ENCODE measurements at places on chromosomes 5 and 9.

DNA sequence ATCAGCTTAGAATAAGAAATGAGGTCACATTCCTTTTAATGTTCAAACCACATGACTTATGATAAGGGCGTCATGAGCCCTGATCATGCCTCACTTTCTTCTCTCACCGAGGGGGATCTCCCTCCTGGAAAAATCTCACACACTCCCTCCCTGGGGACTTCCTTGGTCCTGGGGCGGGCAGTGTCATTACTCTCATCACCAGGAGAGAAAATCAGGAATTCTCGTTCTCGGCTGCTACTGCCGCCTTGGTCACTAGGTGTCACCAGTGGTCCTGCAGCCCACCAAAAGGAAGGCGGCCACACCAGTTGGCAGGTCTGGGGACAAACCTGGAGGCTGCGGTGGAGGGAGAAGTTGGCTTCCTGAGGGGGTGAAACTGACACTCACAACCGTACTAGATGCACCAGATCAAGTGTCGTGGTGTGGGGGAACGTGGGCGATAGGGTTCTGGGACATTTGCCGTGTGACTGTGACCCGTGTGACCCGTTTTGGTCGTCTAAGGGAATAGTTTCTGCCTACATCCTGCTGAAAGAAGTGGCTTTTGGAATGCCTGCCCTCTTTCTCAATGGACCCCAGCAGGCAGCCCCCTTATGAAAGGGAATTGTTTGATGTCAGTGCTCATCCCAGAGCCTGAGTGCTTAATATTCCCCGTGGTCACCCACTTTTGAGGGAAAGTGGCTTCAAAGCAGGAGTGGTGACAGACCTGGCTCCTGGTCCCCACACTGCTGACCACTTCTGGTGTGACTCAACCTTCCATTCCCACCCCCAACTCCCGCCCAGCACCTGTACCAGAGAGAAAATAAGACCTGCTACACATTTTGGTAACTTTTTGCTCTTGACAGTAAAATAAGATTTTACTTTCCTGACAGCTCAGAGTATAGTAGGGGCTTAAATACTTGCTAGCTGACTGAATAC is 63.2 kb downstream of the ACER2 start:
- peak; percentile 49 for DNase-seq

GRCh38 chr5:143402017-143402552 is 1.4 kb downstream of the NR3C1 start:
- no peak for DNase-seq

GRCh38 chr5:140664030-140664358 is 710 bp upstream of the WDR55 start:
- DNase-seq, result peak; percentile 42

DNA sequence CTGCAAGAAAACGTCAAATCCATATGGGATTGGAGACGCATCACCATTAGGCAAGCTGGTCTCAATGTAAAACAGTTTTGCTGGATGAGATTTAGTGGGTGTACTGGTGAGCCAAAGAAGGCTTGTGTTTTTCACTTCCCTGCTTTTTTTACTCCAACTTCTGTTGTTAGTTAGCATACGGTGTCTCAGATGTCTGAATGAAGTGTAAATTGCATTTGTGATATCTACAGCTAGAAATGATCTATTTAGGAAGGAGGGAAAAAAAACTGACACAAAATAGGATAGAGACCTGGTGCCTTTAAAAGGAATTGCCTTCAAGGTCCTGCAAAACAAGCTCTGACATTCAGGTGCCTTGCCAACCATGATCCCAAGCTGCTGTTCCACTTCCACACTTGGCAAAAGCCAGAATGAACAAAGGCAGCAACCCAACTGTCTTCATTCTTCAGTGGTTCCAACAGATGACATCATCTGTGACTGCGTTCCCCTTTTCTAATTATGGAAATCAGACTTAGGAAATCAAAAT is 104.2 kb upstream of the RAI14 start:
- DNase-seq, result no peak

DNA sequence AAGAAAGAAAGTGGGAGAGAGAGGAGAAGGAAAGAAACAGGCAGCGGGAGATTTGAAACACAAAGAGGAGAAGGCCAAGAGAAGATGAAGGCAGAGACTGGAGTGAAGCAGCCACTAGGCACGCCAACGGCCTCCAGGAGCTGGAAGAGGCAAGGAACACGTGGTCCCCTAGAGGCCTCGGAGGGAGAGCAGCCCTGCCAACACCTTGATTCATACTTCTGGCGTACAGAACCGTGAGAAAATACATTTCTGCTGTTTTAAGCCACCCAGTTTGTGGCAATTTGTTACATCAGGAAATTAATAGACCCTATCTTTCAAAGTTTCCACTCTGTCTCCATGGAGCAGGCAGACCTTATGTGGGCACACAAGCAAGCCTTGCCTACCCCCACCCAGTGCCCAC is 133.4 kb downstream of the ACTL7B start:
- DNase-seq, result no peak

- DNase-seq, result no peak
Measured at GRCh38 chr5:168530621-168531150, 1.6 kb downstream of the FBLL1 start.

DNA sequence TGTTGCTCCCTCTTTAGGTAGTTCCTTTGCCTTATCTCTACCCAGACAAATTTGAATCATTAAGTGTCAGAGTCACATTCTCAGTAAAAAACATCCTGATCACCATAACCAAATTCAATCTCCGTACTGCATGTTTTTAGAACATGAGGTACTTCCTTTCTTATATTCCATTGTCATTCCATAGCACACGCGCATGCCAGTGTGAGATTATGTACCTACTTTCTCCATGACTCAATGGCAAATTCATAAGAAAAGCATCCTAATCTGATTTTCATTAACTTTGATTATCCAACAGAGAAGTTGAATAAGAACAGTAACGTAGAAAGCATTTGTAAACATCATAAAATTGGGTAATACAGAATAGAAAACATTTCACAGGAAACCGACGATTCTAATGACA is 1118.6 kb upstream of the CDH9 start:
- DNase-seq, result no peak

GRCh38 chr5:72630721-72631120 is 123.5 kb upstream of the ZNF366 start:
- no peak for DNase-seq

DNA sequence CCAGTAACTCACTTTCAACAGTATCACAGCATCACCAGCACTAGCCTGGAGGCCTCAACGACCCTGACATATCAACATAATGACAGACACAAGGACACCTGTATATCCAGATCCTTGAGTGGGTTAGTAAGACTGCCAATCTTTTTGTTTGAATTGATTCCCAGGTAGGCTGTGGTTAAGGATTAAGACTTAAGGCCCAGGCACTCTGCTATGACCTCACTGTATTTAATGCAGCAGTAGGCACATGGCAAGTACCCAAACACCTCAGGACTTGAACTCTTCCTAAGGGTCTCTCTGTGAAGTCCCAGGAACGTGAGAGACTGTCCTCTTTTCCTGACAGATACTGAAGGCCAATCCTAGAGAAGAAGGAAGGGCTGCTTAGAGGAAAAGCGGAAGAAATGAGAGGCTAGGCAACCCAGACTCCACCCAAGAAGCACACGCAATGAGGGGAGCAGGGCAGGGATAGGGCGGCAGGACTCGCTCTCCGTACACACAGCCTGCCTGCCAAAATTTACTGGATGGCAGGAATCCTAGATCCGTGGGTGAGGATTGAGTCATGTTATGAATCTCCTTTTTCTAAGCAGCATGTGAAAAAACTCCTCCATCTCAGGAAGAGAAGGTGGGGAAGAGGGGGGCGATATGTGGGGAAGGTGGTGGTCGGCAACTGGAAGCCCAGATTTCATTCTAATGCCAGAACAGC is 93.4 kb downstream of the SIL1 start:
- peak; percentile 23 for DNase-seq
